Activated CD8-positive, alpha-beta memory T cell treated with anti-CD3 and anti-CD28 coated beads, Interleukin-2, amount 50 U/mL, for 4 hours (primary cell): ENCODE measurements at places on chromosomes 12 and 14.

DNA sequence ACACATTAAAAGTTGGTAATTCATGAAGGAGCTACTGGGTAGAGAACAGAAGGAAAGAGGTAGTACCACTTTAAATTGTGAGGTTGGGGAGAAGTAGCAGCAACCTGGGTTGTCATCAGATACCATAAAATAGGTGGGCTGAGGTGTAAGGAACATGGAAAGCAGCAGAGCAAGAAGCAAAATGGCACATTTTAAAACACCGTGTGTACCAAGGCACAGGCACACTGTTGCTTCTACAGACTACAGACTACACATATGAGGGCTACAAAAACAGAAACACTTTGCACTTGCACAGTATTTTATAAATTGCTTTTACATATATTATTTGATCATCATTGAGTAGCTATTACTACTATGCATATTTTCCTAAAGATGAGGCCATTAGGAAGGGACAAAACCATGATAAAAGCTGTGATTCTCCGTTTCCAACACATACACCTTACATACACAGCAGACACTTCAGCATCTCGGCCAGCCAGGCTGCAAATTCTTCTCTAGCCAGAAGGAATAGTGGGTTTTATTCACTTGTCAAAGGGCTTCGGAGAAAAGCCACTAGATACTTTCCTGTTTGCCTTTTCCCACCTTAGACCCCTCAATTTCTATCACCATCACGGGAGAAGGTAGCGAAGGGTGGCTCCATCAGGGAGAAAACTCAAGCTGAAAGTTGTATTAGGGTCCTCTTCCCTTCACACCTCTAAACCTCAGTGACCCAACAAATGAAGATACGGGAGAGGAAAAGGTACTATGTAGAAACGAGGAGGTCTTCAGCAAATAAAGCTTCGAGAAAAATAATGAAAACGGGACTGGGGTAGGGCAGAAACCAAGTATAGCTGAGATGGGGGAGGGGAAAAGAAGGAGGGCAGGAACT, 1.6 kb downstream of the PYM1 start:
- no peak for DNase-seq

DNA sequence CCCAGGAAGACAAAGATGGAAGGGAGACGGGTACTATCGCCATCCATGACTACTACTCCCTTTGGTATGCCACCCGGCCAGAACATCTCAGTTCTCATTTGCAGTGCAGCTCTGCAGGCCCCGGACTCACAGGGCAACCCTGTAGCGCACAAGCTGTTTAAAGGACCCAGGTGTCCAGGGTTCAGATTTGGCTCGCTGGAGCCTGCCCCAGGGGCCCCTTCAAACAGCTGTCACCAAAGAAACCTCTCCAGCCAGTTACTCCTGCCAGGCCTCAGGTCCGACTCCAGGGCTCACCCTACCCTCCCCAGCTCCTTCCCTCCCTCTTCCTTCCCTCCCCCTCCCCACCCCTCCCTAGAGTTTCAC, 5.5 kb upstream of the CHD4 start:
- DNase-seq = no peak

- no peak for DNase-seq
Observed at GRCh38 chr12:75766263-75767160, 255.1 kb upstream of the KRR1 start.

DNA sequence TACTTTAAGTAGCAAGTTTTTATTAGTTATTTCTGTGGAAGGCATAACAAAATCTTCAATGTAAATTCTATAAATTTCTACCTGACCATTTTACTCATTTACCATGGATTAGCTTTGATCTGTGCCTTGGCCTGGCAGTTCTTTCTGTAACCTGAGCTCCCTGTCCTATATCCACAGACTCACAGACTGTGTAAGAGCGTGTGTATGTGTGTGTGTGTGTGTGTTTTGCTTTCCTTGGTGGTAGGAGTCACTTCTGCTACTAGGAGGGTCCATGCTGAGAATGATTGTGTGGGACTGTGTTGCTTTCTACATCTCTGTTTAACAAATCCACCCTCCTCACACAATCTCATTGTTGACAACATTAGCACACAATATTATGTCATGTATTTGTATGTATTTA, 221.2 kb upstream of the PELI2 start:
- DNase-seq = no peak

GRCh38 chr12:6231359-6232268, 31.4 kb downstream of the CD9 start:
- no peak for DNase-seq

DNA sequence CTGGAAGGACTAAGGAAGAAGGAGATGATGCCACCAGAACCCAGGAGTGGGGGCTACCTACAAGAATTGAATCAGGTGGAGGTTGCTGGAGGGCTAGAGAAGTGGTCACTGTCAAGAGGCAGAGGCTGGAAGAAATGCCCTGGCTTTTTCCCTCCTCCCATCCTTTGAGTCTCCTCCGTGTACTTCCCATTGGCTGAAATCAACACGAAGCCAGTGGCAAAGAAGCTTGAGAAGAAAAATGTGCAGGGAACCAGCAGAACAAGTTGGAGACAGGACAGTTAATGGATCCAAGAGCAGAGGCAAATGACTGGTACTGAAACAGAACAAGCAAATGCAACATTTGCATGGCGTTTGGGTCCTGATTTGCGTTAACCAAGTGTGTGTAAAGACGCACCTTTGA, 9.1 kb upstream of the FBLN5 start:
- no peak for DNase-seq

DNA sequence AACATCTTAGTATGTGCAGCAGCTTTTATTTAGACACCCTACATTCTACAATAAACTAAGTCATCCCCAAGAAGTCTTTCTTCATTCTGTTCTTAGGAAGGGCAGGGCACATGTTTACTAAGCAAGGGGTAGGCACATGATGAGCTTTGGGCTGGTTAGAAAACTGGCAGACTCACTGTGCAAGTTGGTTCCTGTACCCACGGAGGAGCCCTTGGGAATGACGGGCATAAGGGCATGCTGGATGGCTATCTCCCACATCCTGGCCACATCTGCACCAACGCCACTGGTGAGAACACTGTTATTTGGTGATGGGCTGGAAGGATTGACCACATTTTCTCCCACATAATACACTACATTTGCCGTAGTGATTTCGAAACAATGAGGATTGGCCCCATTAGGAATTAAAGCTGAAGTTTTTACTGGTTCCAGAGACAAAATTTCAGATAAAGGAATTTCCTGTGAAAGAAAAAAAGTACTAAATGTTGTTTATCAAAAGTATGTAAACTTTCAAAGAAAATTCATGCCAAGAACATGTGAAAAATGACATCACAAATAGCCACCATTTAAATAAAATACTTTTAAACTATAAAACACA, 297.0 kb downstream of the PRKD1 start:
- DNase-seq = no peak

GRCh38 chr12:9605483-9605882, 2.2 kb downstream of the KLRB1 start:
- DNase-seq = no peak

GRCh38 chr12:119956047-119956446, 33.0 kb upstream of the BICDL1 start:
- DNase-seq = no peak

- DNase-seq = no peak
Observed at GRCh38 chr12:6471989-6472360, 1.5 kb upstream of the VAMP1 start.
